ENCODE measurements at places on chromosomes 1 and 21.

- no peak for DNase-seq
These were observed 32.9 kb downstream of the IFI44 start for GRCh38 chr1:78682496-78682895.

DNA sequence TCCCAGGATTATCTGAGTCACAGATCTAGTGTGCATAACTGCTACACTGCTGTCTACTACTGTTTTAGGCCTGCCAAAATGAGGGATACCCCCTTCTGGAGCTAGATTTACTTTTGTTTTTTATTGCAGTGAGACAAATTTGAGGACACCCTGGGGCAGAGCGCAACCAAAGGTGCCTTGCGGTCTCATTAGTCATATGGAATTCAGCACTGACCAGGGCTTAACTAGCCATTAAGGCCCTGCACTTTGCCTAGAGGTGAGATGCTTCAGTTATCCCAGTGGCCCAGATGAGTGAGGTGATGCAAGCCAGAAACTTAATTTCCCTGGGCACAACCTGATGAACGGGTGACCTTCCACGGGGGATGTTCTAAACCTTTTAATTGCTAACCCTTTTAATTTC lies 998 bp upstream of the SPAG17 start:
- no peak for DNase-seq

- peak; percentile 73 for DNase-seq
These were observed at the start of gene MAP7D1 for GRCh38 chr1:36155408-36156328. Gene MAP7D1 (plus strand): TSS chr1:36156160. CDS start chr1:36156418, 258 bp downstream.

GRCh38 chr21:41302976-41303375 lies 13.6 kb upstream of the FAM3B start:
- no peak for DNase-seq

DNA sequence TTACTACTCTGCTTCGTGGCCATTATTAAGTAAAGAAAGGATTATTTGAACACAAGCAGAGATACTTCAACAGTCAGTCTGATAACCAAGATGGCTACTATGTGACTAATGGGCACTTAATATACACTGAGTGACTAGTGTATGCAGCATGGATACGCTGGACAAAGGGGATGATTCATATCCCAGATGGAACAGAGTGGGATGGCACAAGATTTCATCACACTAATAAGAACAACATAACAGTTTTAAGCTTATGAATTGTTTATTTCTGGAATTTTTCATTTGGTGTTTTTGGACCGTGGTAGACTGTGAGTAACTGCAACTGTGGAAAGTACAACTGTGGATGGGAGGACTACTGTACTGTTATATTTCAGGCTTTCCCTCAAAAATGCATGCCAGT lies 9.4 kb downstream of the ZCCHC17 start:
- DNase-seq, result no peak

All from stimulated activated CD8-positive, alpha-beta memory T cell treated with anti-CD3 and anti-CD28 coated beads, Interleukin-4, amount 100 ng/mL, for 1 hour (primary cell).